ENCODE measurements at places on chromosomes 1 and 21.

- DNase-seq = no peak
These were observed 61.1 kb upstream of the DMRTB1 start for GRCh38 chr1:53398091-53398490.

DNA sequence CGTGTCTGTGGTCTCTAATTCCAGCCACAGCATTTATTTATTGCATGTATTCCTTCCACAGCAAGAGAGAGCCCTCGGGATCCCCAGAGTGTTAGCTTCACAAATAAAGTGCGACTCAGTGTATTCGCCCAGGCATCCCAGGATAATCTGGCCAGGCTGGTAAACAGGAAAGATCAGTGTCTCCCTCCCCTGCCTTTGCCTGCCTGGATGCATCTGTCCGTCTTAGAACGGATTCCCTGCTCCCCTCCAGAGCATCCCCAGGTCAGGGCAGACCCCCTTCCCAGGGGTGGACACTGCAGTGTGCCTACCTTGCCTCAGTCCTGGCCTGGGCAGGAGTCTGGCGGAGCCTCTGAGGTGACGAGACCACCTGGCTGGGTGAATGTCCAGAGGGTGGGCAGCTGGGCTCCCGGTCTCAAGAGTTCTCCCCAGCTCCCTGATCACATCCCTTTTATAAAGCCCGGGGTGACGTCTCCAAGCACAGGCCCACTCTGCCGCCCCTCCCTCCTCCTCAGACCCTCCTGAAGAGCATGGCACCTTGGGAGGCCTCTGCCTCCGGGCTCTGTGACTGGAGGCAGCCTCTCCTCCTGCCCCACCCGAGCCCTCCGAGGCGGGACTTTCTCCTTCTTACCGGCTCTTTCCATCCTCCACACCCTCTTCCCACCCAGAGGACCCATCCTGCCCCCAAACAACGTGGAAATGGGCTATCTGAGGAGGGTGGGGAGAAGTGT is at the start of gene KISS1:
Gene KISS1 (minus strand): TSS at position 424 of the 728 bp plus-strand sequence. CDS start 3,615 bp downstream, outside the sequence.
- DNase-seq = no peak

- DNase-seq = peak; percentile 48
These were observed 240.1 kb downstream of the DISC1 start for GRCh38 chr1:231866392-231867331.

- DNase-seq = peak; percentile 21
These were observed 18.5 kb upstream of the BTG3 start for GRCh38 chr21:17631195-17631594.

GRCh38 chr1:87226341-87226760 is 102.3 kb upstream of the LMO4 start:
- DNase-seq = peak; percentile 53

DNA sequence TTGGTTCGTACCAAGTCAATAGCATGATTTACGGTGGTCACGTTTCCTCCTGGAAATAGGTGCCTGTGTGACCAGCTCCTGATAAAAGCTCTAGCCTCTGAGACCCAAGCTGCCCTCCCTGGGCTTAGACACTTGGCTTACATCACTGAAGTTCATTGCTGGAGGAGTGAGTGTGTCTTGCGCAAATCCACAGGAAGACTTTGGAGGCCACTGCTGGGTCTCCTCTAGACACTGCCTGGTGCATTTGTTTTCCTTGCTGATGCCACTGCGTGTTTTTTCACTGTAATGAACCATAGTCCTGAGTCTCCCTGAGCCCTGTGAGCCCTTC is 230.6 kb downstream of the DSCAM start:
- no peak for DNase-seq

DNA sequence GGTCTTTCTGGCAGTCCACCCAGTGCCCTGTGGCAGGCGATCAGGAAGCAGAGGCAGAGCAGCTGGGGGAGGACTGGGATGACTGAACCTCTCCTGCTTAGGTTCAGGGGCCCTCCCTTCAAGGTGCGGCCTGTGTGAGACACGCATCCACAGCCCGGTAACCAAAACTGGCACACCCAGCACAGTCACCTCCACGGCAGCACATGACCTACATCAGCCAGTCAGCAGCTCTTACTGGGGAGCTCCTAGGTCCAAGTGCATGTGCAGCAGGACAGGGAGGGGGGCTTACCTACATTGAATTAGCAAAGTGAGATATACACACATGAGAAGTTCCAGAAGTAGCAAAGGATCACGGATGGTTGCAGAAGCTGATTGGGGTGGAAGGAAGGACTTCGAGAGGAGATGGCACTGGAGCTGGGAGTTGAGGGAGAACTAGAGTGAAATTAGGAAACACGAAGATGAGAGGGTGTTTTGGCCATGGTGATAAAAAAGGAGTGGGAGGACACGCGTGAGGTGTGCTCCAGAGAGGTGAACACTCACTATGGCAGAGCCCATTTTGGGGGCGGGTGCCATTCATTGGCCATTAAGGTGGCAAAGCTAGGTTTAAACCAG is 51.4 kb upstream of the IRF2BP2 start:
- DNase-seq = no peak

DNA sequence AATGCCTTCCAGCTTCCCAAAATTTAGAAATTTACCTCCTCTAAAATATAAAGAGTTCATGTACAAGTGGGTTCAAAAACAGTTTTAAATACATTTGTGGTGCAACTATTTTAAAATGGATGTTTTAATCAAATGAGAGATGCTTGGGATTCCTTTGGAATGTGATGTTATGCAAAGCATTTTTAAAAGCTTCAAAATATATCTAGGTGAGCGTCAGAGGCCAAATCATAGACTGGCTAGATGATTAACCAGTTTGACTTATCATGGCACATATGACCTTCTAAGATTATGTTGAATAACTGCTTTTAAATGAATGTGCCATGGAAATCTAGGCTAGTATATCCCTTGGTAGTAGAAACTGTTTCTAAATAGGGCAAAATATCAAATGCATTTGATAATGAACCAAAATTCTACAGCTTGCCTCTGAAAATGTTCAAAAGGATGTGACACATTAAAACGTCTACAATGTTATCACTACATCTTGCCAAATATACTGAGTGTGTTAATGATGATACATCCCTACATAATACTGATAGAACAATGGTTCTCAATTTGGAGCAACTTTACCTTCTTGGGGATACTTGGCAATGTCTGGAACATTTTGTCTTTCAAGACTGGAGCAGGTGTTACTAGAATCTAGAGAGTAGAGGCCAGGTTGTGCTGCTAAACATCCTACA is 650.9 kb upstream of the ADGRL2 start:
- no peak for DNase-seq

DNA sequence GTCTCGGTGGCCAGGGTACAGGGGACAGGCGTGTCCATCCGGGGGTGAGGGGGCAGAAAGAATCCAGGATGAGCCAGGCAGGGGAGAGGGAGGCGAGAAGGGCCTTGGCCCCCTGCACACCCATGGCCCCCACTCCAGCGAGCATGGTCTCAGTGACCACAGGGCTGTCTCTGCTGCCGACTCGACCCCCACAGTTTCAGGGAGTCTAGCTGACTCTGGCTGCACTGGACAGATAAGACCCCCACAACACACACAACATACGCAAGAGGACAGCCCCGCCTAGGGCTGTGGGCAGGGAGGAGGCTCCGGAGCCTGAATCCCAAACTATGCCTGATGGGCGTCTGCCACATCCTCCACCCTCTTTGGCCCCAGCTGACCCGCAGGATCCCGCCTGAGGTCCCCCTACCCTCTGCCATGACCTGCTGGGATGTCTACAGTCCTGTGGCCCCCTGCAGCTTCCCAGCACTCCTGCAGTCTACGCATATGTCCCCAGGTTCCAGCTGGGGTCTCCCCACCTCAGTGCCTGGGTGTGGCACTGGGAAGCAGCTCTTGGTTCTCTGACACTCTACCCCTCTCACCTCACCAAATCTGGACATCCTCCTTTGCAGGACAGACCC is 22.0 kb downstream of the WNT9A start:
- no peak for DNase-seq

DNA sequence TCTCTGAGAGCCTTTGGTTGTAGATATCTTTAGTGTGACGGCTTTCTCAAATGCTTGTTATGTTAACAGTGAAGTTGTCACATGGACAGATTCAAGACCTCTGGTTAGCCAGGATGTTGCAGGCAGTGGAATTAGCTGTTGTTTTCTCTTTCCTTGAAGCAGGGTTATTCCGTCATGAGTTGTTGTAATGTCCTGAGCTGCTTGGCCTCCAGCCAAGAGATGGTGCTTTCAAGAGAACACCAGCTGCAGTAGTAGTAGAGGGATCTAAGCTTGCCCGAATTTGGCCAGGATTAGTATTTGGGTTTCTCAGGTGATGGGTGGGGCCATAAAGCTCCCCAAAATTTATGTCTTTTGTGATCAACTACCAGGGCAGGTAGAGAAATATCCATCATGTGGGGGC is 13.4 kb downstream of the KCNE1 start:
- DNase-seq = no peak

DNA sequence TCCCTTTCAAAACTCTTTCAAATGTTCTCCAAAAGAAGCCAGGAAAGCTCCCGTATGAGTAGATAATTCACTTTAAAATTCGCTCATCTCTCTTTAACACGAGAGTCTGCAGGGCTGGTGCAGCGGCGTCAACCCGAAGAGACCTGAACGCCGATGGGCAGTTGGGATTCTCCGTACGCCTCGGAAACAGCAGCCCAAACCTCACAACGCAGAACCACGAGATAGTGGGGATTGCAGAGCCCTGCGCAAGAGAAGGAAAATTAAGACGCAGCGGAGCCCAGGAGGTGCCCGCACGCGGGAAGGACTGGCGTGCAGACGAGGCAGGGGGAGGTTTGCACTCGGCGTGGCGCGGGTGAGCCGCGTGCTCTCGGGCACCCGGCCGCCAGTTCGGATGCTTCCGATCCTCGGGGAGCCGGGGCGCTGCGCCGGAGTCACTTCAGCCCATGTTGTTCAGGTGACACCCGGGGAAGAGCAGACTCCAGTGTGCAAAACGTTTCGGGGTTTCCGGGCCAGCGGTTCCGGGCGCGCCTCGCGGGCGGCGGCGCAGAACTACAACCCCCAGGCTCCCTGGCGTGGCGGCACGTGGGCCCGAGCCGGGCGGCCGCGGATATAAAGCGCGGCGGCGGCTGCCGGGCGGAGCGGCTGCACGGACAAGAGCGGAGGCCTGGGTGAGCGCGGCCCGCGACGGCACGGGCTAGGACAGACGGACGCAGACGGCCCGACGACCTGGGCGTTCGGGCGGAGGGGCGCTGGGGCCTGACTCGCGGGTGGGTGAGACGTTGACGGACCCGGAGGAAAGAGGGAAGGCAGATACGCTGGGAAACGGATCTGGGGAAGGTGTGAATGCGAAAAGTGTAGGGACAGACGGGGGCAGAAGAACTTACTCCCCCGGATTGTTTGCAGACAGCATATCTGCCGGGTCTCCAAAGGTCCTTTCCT is at the start of gene NPL:
Gene NPL (plus strand): TSS at position 636 of the 939 bp plus-strand sequence. CDS start 4,599 bp downstream, outside the sequence.
- peak; percentile 87 for DNase-seq

GRCh38 chr1:225881081-225881958 is 860 bp downstream of the TMEM63A start:
- DNase-seq = peak; percentile 47

DNA sequence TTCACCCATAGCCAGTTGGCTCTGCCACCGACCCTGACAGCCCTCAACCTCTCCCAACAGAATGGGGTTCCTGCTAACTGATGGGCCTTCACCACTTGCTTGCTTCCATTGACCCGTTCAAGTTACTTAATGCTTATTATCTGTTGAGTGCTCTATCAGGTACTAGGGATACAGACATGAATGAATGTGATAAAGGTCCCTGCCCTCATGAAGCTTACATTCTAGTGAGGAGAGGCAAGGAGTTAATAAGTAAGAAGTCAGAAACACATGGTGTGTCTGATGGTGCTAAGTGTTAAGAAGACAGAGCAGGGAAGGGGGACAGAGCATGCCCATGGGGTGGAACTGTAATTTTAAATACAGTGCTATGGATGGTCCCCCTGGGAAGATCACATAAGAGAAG is 107.5 kb upstream of the JUN start:
- DNase-seq = no peak

- DNase-seq = no peak
These were observed 33.9 kb upstream of the CSF1 start for GRCh38 chr1:109876617-109877316.

GRCh38 chr1:232868793-232869491 is 63.7 kb downstream of the MAP10 start:
- DNase-seq = no peak

DNA sequence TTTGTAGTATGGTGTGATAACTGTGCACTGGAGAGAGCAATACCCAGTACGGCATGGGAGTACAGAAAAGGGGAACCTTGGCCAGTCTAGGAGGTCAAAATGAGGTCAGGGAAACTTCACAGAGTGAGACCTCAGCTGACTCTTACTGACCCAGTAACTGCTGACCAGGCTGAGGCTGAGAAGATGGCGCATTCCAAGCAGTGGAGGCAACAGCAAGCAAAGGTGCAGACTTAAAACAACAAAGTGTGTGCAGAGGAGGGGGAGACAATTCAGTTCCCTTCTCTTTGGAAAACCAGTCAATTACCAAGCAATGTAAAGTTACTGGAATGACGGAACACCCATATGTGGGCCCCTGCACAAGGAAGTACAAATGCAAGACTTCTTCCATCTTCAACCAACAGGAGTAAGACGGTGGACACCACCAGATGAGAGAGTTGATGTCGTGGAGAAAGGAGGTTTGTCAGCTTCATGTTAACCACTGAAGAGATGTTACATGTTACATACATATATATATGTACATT is 54.6 kb upstream of the PRDX6 start:
- peak; percentile 31 for DNase-seq

- DNase-seq = no peak
These were observed 101.7 kb downstream of the PHTF1 start for GRCh38 chr1:113657556-113658063.

DNA sequence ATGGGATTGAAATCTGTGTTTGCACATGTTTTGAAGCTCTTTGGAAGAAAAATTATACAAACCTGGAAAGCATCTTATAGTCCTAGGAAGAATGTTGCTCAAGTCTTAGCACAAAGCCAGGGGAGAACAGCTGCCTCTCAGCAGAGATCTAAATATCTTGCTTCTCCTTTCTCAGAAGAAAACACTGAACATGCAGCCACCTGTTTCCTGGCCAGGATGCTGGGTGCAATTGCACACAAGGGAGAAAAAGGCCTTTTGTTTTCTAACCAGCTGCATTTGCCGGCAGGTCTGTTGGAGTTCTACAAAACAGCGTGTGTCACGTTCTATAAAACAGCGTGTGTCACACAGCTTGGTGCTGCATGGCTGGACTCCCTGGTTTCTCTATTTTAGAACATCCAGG is 259.6 kb upstream of the PLD5 start:
- DNase-seq = peak; percentile 4

DNA sequence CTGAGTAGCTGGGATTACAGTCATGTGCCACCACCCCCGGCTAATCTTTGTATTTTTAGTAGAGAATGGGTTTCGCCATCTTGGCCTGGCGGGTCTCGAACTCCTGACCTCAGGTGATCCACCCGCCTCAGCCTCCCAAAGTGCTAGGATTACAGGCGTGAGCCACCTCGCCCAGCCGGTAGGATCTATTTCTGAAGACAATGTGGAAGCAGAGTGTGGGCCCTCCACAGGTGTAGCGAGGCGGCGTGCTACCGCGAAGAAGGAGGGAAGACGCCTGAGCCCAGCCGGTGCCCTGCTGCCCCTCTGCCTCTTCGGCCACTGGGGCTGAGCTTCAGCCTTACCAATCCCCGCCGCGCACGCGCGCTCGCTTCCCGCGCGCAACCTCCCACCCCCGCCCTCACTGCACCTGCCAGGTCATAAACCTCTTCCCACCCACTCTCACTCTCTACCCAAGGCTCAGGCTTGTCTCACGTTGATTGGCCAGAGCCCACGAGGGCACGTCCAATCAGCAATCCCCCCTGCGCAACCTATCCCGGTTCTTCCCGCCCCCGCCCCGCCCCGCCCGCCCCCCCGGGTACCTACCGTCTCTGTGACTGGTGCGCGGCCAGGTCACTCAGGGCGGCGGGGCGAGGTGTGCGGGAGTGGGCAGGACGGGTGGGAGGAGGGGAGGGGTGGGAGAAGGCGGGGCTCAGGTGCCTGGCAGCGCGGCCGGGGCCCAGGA is 409 bp upstream of the HOOK1 start:
- DNase-seq = peak; percentile 35
